Pancreas (tissue), 10 donors: ENCODE measurements at places on chromosomes 2 and 18. TPM values are rescaled to one million over a fixed set of nuclear protein-coding genes. Genes with fewer than 3 reads are reported as not detected.

- no peaks in the 10 kb centered on the region for H3K27me3 ChIP-seq
- no peaks in the 10 kb centered on the region for H3K36me3 ChIP-seq
- no peaks in the 10 kb centered on the region for H3K4me1 ChIP-seq
- DNase-seq: no peak
- peak overlapping the region; percentile 43 for H3K27ac ChIP-seq
These were observed 70.8 kb upstream of the FSHR start for GRCh38 chr2:49225126-49225525.

DNA sequence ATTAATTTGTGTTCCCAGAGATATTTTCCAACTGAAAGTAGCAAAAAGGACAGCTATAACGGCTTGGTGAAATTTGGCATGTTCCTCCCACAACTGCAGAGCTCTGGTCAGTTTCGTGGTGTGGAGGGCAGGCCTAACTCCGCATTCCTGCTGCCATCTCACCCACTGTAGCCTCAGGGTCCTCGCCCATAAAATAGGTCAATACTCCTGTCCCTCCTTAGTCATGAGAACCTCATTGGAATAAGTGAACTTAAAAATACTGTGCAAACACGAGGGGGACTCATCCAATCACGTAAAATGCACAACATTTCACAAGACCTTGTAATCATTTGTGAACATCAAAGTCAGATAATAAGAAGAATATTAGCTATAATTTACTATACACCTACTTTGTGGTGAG lies 143.5 kb upstream of the NCKAP5 start:
- no peaks in the 10 kb centered on the region for H3K36me3 ChIP-seq
- H3K27me3 ChIP-seq: no peaks in the 10 kb centered on the region
- H3K4me3 ChIP-seq: no peak overlapping the region
- no peak overlapping the region for H3K27ac ChIP-seq
- no peaks in the 10 kb centered on the region for H3K4me1 ChIP-seq

Gene LDLRAD4
- polyA plus RNA-seq: 2.6 TPM

GRCh38 chr2:109377976-109378375 lies 235.8 kb downstream of the SEPTIN10 start:
- no peak for DNase-seq
- no peaks in the 10 kb centered on the region for H3K27me3 ChIP-seq
- no peaks in the 10 kb centered on the region for H3K36me3 ChIP-seq
